ENCODE measurements at places on chromosomes 4 and X.

DNA sequence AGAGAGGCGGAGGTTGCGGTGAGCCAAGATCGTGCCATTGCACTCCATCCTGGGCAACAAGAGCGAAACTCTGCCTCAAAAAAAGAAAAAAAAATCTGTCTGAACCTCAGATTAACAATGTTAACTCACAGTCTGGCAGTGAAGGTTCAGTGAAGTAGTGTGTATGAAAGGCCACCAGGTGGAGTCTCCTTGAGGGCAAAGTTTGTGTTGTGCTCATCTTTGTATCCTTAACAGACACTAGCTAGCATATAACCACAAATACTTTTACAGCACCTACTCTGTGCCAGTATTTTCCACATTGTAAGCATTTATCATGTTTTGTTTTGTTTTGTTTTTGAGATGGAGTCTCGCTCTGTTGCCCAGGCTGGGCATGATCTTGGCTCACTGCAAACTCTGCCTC, 46.0 kb upstream of the MGST2 start:
- no peak for DNase-seq

DNA sequence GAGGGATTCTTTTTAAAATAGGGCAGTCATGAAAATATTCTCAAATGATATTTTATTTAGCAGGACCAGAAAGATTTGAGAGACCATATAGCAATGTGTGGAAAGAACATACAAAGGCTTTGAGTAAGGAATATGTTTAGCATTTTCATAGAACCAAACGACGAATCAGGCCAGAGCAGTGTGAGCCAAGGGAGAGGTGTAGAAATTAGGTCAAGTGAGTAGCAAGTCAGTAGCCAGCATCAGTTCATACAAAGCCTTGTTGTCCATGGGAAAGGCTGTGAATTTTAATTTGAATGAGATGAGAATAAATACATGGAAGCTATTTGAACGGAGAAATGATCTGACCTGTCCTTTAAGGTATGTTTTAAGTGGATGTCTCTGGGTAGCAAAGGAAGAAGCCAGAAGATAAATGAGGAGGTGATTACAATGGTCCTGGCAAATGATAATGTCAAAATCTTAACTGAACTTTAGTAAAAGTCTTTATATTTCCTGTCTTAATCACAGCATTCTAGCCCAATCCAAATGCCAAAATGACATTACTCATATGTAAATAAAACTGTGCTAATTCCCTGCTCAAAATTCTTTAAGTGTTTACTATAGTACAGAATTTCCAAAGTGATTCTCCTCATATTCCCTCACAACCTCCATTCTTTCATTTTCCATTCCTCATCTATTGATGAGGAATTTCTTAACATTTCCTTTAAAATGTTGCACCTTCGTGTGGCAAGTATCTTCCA, 155.7 kb upstream of the SLIT2 start:
- no peak for DNase-seq

GRCh38 chr4:127047930-127048329, 584.8 kb upstream of the INTU start:
- no peak for DNase-seq

- DNase-seq = no peak
These were observed 424 bp upstream of the ZNF330 start for GRCh38 chr4:141220271-141220670.

DNA sequence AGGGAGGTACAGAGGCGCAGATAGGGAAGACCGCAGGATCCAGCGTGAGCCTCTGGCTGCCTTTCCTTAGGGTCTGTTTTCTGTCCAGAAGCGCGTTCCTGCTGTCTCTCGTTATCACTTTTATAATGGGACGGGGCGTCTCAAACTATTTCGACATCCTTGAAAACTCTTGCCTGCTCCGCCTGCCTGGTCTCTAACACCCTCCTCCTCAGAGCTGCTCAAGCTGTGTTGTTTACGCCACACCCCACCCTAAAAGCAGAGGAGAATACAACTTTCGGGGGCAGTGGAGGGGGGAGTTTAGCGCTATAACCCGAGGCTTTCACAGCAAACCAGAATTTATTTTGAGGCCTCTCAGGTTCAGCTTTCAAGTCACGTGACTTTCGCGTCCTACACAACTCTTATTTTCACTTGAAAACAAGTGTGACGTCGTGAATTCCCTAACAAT, 646 bp upstream of the FAM3A start:
- DNase-seq = no peak

DNA sequence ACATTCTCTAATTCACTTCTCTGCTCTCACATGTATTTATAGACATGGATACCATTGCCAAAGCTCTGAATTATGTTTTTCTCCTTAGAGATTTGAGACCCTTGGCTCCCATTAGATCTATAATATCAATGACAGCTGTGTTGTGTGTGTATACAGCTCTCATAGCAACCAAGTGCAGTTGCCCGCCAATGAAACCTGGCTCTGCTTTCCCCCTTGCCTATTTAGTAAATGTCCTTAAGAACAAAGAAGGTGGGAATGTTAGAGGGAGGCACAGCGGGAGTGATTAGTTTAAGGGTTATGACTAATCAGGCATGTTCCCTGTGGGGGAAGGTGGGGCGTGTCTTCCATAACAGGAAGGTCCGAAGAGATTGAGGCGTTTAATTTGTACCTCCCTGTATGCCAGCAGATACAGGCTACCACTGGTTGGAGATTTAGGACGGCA, 100.5 kb upstream of the TBC1D9 start:
- no peak for DNase-seq

DNA sequence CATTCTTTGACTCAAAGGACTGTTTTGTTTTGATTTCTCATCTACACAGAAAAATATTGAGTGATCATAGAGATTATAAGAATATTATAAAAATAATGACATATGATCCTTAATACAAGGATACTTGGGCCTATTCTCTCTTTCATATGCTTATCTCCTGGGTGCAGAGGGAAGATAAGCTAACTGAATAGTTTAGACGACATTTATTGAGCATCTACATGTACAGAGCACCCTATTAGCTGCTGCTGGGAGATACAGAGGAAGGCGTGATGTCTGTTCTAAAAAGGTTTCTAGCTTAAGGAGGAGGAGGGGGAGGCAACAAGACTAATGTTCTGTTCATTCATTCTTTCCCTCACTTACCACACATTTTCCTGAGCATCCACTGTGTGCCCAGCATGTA, 106.8 kb downstream of the HDAC8 start:
- DNase-seq = no peak

- DNase-seq = no peak
These were observed 81.1 kb downstream of the SUPT20HL2 start for GRCh38 chrX:24232796-24233195.

Measured in activated effector memory CD4-positive, alpha-beta T cell treated with Interleukin-2 at 50 U/mL for 16 hours (primary cell).